ENCODE measurements at places on chromosomes 5 and 9.
A peak's percentile ranks its signal among the peaks of the same experiment; 100 is the strongest.

DNA sequence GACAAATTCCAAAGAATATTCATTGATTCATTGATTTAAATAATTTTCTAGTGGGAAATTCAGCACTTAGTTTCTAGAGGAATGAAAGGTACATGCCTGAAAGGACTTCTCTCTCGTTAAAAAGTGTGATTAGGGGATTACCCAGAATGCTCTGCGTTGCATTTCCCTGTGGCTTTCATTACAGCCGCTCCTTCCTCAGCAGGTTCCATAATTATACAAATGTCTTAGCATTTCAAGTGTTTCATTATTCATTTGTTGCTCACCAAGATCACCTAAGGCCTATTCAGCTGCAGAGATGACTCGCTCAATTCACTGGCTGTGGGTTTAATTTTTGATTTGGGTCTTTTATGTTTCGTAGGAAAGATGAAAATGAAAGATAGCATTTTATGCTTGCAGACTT is 52.8 kb downstream of the SPATA31C2 start:
- DNase-seq: no peak

DNA sequence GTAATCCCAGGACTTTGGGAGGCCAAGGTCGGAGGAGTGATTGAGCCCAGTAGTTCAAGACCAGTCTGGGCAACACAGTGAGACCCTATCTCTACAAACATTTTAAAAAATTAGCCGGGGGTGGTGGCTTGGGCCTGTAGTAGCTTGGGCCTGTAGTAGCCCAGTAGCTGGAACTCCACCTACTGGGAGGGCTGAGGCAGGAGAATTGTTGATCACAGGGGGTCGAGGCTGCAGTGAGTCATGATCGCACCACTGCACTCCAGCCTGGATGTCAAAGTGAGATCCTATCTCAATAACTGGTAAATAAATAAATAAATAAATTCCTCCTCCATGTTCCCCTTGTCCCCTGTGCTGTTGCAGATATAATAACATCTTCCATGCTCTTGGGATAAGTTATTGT is 14.3 kb downstream of the VCAN start:
- no peak for DNase-seq

DNA sequence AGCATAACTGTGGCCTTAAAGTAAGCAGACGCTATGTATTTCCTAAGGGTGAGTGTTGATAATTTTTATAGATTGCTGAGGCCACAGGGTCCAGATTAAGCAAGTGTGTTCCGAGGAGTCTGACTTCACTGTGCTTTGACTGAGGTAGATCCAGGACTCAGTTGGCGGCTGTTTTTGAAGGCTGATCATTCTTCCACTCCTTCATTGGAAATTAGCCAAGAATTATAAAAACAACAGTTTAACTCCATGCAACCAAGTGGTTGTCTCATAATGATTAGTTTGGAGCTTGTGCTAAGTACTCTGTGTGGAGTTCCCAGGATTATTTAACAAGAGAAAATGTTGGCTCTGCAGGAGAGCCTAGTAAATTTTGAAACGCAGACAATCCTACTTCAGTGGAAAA is 19.1 kb downstream of the IQGAP2 start:
- no peak for DNase-seq

- no peak for DNase-seq
Observed at GRCh38 chr5:156783092-156783491, 67.0 kb upstream of the PPP1R2B start.

DNA sequence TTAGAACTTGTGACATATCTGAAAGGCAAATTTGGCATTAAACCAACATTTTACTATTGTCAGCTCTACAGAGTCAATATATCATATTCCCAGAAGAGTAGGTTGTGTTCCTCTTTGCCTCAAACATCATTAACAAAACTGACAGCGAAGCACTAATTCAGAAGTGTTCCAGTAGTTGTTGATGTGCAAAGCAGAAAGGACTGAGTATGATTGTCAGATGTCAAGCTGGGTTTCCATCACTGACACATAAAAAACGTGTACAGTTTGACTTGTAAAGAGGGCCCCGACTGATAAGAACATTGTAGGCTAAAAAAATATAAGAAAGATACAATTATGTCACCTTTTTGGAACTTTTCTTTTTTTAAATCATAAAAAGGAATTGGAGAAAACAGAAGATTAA is 101.5 kb upstream of the ZNF608 start:
- no peak for DNase-seq

DNA sequence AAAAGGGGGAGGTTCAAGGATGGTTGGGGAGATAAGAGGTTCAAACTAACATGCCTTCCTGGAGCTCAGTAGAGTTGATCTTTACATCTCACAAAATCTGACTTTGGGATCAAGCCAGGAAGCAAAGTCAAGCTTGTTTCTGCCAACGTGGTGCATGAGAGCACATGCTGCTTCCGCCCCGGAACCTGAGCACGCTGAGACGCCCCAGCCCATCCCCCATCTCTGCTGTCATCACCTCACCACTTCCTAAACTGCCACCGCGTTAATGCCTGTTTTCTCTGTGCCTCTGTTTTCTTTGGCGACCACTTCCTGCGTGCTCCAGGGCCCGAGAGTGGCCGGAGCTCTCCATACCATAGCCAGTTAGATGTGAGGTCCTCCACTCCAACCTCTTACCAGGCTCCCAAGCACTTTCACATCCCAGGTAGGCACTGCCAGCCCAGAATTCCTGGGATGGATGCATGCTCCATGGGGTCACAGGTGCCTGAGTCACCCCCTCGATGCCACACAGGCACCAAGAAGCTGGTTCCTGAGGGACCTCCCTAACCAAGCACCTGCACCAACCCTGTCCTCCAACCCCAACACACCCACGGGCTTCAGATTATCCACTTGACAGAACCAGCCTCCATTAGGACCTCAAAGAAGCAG is 31.2 kb upstream of the AFAP1L1 start:
- no peak for DNase-seq

GRCh38 chr5:126869005-126869451 is 92.1 kb downstream of the LMNB1 start:
- no peak for DNase-seq

- no peak for DNase-seq
Observed at GRCh38 chr5:139453683-139454567, 8.6 kb downstream of the ECSCR start.

- DNase-seq: no peak
Observed at GRCh38 chr5:152437866-152438265, 32.8 kb upstream of the NMUR2 start.

- DNase-seq: no peak
Observed at GRCh38 chr5:149264439-149265067, 7.1 kb upstream of the AFAP1L1 start.

- DNase-seq: no peak
Observed at GRCh38 chr9:110532908-110533665, 46.5 kb downstream of the SVEP1 start.

GRCh38 chr9:10678010-10678409 is 65.2 kb upstream of the PTPRD start:
- no peak for DNase-seq

DNA sequence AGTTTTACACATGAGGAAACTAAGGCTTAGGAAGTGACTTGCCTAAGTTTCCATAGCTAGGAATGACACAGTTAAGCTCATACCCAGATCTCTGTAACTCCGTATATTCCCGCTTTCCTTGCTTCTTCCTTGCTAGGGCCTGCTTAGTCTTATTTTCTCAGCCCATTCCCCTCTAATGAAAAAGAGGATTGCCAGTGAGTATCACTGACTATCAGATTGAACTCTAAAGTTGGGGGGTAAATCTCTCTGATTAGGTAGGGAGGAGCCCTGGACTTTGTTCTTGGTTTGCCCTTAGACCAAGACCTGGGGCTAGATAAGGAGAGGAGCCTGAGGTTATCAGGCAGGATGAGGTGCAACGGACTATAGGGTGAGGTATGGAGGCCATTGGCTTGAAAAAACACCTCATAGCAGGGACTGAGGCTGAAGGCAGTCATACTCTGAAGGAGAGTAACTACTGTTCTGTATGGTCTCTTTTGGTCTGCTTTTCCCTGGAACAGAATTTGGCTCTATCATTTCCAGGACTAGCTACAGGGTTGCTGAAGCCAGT is 2.5 kb downstream of the TRIM32 start:
- DNase-seq: no peak

DNA sequence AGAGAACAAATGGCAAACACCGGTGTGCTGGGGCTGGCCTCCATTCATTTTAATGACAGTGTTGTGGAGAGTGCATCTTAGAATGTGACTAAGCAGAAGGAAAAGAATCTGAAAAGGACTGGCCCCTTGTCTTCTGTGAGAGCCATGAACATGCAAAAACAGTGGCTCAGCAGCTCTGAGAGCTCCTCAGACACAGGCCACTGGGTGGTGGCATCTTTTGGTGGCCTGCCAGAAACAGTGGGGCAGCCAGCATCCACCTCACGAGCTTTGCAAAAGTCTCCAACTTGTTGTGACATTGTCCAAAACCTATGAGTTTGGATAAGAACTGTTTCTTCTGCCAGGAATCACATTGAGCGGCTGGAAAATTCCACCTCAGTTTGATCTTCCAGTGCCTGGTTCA is 233.4 kb downstream of the NR3C1 start:
- DNase-seq: no peak

GRCh38 chr9:27581826-27582225 is 8.5 kb upstream of the C9orf72 start:
- DNase-seq: no peak

GRCh38 chr5:75365740-75366139 is 28.7 kb downstream of the HMGCR start:
- DNase-seq: no peak

- no peak for DNase-seq
Observed at GRCh38 chr5:135386096-135386495, 12.9 kb downstream of the MACROH2A1 start.

GRCh38 chr9:136047775-136048559 is 47.1 kb downstream of the NACC2 start:
- no peak for DNase-seq

- no peak for DNase-seq
Observed at GRCh38 chr5:68170826-68171558, 44.6 kb upstream of the PIK3R1 start.

- DNase-seq: peak; percentile 24
Observed at GRCh38 chr9:91500509-91501014, 76.9 kb upstream of the NFIL3 start.

DNA sequence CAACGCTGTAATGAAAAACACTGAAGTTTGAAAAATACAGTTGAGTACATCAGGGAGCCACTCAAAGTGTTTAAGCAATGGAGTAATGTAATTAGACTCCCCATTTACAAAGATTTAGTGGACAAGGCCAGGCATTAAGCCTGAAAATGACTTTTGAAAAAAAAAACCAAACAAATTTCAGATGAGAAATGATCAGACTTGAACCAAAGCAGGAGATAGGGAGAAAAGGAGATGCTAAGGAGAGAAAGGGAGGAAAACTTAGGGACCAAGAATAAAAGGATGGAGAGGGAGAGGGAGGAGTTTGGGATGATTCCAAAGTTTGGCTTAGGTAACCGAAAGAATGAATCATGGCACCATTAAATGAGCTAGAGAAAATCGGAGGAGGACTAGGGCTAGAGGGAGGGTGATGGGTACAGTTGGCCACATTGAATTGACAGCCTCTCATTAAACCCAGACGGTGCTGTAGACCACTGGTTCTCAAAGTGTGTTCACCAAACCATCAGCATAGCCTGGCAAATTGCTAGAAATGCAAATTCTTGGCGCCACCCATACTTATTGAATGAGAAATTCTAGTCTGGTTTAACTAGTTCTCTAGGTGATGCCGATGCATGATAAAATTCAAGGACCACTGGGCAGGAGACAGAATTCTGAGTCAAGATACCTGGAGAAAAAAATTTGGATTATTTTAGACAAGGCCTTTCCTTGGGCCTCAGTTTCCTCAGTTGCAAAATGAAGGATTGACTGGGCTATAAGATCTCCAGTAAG is 6.2 kb upstream of the CPEB4 start:
- no peak for DNase-seq

GRCh38 chr5:146529984-146530383 is 14.0 kb upstream of the GPR151 start:
- DNase-seq: no peak

- DNase-seq: no peak
Observed at GRCh38 chr9:17476401-17476800, 102.5 kb upstream of the SH3GL2 start.

GRCh38 chr5:93164690-93165089 is 416.3 kb downstream of the NR2F1-AS1 start:
- peak; percentile 61 for DNase-seq

Data from HFF-Myc (cell line).